ENCODE measurements at places on chromosomes 16 and 17. TPM values are rescaled to one million over a fixed set of nuclear protein-coding genes. Genes with fewer than 3 reads are reported as not detected.

DNA sequence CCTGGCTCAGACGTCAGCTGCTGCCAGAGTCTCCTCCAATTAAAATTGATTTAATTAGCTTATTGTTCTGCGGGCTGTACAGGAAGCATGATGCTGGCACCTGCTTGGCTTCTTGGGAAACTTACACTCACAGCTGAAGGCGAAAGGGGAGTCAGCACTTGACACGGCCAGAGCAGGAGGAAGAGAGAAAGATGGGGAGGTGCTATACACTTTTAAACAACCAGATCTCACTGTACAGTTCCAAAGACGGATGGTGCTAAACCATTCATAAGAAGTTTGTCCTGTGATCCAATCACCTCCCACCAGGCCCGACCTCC lies 1.4 kb upstream of the PRDM7 start:
- H3K4me3 ChIP-seq, result no peak overlapping the region
- no peaks in the 10 kb centered on the region for H3K36me3 ChIP-seq
- peaks cover 21% of the 10 kb centered on the region for H3K4me1 ChIP-seq
- DNase-seq, result no peak
- no peaks in the 10 kb centered on the region for H3K27me3 ChIP-seq

DNA sequence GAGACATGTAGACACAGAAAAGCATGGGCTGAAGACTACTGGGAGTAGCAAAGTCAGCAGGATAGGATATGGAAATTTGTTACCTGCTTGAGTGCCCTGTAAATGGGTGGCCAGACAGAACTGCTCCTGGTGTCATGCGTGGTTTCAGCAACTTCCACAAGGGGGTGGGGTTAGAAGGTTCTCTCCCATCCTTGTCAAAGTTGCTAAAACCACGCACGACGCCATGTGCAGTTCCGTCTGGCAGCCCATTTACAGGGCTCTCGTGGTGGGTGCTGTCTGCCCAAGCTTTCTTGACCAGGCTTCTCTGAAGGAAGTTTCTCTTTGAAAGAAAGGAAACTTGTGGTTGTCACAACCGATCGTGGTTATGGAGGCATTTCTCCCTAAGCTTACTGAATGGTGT lies 6.9 kb upstream of the DBNDD1 start:
- no peaks in the 10 kb centered on the region for H3K27me3 ChIP-seq
- peaks cover 21% of the 10 kb centered on the region for H3K4me1 ChIP-seq
- no peaks in the 10 kb centered on the region for H3K36me3 ChIP-seq

- no peak overlapping the region for H3K27ac ChIP-seq
- H3K27me3 ChIP-seq, result no peaks in the 10 kb centered on the region
- DNase-seq, result peak; percentile 20
- H3K4me3 ChIP-seq, result no peak overlapping the region
- H3K36me3 ChIP-seq, result no peaks in the 10 kb centered on the region
- no peaks in the 10 kb centered on the region for H3K4me1 ChIP-seq
Measured at GRCh38 chr16:63890081-63890480, 1231.8 kb downstream of the CDH11 start.

DNA sequence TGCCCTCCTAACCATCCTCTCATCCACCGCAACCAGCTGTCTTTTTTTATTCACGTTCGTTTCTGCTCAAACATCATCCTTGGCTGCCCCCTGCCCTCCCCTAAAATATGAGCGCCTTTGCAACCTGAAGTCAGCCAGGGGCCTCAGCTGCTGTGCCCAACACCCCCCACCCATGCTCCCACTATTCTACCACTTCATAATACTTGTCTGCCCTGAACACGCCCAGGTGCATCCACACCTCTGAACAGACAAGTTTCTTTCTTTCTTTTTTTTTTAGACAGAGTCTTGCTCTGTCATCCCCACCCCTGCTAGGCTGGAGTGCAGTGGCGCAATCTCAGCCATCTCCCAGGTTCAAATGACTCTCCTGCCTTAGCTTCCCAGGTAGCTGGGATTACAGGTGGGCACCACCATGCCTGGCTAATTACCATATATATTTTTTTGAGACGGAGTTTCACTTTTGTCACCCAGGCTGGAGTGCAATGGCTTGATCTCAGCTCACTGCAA lies 26.9 kb downstream of the CEP295NL start:
- H3K27ac ChIP-seq, result peak overlapping the region; percentile 71
- no peaks in the 10 kb centered on the region for H3K27me3 ChIP-seq
- no peaks in the 10 kb centered on the region for H3K36me3 ChIP-seq
- no peak overlapping the region for H3K4me3 ChIP-seq
- H3K4me1 ChIP-seq, result peaks cover 61% of the 10 kb centered on the region
- DNase-seq, result no peak

DNA sequence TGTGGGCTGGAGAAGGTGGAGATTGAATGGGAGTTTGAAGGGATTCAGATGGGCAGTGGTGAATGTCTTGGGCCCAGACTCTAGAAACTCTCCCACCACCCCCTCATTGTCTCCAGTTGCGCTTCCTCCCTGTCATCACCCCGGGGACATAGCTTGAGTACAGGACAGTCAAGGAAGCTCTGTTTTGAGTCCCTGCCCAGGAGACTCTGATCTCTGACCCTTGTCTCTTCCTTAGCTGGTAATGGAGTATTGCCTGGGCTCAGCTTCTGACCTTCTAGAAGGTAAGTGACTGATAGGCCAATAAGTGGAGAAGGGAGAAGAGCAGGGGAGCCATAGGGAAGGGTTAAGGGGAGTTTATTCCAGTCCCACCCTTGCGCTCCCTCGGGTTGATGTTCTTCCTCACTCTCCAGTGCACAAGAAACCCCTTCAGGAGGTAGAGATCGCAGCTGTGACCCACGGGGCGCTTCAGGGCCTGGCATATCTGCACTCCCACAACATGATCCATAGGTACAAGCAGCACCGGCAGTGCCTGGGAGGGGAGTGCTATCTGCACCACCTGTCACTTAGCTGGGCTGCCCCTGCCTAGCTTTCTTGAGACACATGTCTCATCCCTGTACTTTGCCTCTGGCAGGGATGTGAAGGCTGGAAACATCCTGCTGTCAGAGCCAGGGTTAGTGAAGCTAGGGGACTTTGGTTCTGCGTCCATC lies 5.0 kb downstream of the TAOK2 start:
- no peak for DNase-seq
- H3K27me3 ChIP-seq, result no peaks in the 10 kb centered on the region
- H3K4me1 ChIP-seq, result peaks cover 30% of the 10 kb centered on the region
- peaks cover 47% of the 10 kb centered on the region for H3K36me3 ChIP-seq
- H3K27ac ChIP-seq, result no peak overlapping the region
- no peak overlapping the region for H3K4me3 ChIP-seq

GRCh38 chr17:58377661-58378060 lies 25.7 kb upstream of the SUPT4H1 start:
- peaks cover 48% of the 10 kb centered on the region for H3K4me1 ChIP-seq
- H3K36me3 ChIP-seq, result no peaks in the 10 kb centered on the region
- DNase-seq, result no peak
- H3K4me3 ChIP-seq, result no peak overlapping the region
- peak overlapping the region; percentile 16 for H3K27ac ChIP-seq

GRCh38 chr16:11824362-11824761 lies 27.0 kb downstream of the RSL1D1 start:
- no peak overlapping the region for H3K4me3 ChIP-seq
- H3K27ac ChIP-seq, result peak overlapping the region; percentile 6
- peak; percentile 55 for DNase-seq
- H3K36me3 ChIP-seq, result no peaks in the 10 kb centered on the region
- peaks cover 11% of the 10 kb centered on the region for H3K4me1 ChIP-seq
- no peaks in the 10 kb centered on the region for H3K27me3 ChIP-seq

DNA sequence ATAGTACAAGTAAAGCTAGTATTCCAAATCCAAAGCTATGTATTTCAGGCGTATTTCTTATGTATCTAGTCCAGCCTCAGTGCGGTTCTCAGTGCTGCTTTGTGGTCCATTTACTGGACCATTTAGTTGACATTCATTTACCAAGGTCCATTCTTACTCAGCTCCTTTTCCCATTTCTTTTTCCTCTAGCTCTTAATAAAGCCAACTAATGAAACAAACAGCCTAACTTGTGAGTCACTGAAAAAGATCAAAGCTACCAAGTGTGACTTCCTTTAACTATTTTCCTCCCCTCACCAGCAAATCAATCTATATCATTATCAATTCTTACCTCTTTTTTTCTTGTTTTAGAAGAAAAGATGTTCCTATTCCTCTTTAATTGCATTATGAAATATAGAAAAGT lies 64.0 kb downstream of the CYB561 start:
- no peaks in the 10 kb centered on the region for H3K4me1 ChIP-seq
- no peaks in the 10 kb centered on the region for H3K36me3 ChIP-seq
- no peak overlapping the region for H3K27ac ChIP-seq
- DNase-seq, result no peak
- no peak overlapping the region for H3K4me3 ChIP-seq
- no peaks in the 10 kb centered on the region for H3K27me3 ChIP-seq

DNA sequence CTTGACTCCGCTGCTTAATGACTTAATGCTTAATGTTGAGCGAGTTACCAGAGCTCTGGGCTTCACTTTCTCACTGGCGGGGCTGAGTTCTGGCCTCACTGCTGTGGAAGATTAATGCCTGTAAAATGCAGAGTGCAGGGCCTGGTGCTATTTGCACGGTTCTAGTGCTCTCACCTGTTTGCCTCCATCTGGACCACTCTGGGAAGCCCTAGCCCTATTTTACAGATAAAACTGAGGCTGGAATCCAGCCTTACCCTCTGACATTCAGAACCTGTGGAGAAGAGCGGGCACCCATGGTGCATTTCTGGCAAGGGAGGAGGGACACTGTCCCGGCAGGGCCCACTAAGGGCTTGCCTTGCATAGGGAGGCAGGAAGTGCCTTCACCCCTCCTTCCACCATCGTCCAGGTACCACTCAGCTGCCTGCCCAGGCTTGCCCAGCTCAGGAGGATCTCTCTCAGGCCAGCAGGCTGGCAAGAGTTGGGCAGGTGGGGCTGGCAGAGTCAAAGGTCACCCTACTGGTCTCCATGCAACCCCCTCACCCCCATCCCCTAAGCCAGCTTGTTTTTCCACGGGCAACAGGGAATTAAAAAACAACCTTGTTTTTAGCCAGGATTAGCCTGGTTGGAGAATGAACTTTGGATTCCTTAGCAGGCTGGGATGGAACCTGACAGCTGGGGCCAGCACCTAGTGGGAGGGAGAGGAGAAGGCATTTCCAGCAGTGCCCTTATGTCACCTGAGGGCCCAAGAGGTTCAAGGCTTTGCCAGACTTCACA lies 4.1 kb upstream of the UBALD1 start:
- DNase-seq, result no peak
- no peaks in the 10 kb centered on the region for H3K36me3 ChIP-seq
- H3K27me3 ChIP-seq, result no peaks in the 10 kb centered on the region

DNA sequence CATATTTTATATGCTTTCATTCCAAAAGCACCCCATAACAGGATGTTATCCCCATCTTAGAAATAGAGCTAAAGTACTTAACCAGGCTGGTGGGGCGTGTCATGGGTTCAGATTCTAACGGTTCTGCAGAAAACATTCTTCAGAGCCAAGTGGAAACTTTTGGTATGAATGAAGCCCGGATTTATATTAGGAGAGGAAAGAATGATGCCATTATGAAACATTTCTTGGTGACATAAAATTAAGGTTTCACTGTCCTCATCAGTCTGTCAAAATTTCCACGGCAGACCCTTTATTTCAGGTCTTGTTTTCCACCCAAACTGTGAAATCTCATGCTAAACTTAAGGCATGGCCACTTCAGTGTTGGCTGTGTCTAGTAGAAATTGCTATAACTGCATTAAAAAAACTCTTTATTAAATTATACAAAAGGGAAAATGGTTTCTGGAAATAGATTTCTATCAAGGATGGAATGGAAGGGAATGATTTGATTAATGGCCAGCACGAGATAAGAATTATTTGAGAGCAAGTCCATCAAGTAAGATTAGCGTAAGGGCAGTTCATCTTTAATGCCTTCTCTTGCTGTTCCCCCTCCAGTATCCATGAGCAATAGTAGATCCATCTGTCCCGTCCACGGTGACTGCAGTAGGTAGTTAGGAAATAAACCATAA lies 11.7 kb downstream of the PRKCA start:
- no peaks in the 10 kb centered on the region for H3K4me1 ChIP-seq
- no peak for DNase-seq
- H3K4me3 ChIP-seq, result no peak overlapping the region
- no peaks in the 10 kb centered on the region for H3K36me3 ChIP-seq
- H3K27ac ChIP-seq, result no peak overlapping the region

DNA sequence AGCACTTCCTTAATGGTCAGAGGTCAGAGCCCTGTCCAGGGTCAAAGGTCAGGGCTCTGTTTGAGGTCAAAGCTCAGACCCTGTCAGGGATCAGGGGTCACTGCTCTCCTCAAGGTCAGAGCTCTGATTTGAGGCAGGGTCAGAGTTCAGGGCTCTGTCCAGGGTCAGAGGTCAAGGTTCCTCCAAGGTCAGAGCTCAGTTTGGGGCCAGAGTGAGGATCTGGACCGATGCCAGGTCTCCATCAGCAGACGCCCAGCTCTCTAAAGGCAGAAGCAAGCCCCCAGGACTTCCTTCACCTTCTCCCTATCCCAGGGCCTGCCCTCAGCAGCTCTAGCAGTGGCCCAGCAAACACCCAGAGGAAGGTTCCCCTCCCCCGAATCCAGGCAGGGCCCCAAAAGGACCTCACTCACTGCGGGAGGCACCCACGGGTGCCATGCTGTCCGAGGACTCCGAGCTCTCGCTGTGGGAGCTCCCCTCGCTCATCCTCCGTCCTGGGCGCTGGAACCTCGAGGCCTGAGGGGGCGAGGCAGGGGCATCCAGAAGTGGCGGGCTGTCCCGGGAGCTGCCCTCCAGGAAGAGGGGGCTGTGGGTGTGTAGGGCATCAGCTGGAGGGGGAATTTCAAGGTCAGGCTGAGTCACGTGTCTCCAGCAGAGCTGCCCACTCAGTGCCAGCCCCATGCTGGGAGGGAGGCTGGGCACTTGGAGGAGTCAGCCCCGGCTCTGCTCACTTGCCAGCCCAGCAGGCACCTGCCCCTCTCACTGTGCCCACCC lies 26.7 kb downstream of the PIMREG start:
- no peak for DNase-seq
- H3K4me1 ChIP-seq, result no peaks in the 10 kb centered on the region
- no peaks in the 10 kb centered on the region for H3K36me3 ChIP-seq
- no peak overlapping the region for H3K27ac ChIP-seq
- no peak overlapping the region for H3K4me3 ChIP-seq

GRCh38 chr17:56319531-56319930 lies 166.3 kb downstream of the ANKFN1 start:
- DNase-seq, result no peak
- no peaks in the 10 kb centered on the region for H3K36me3 ChIP-seq
- no peaks in the 10 kb centered on the region for H3K27me3 ChIP-seq
- H3K4me1 ChIP-seq, result no peaks in the 10 kb centered on the region

- peak overlapping the region; percentile 93 for H3K27ac ChIP-seq
- DNase-seq, result peak; percentile 67
- H3K4me3 ChIP-seq, result peak overlapping the region; percentile 50
- peaks cover 53% of the 10 kb centered on the region for H3K4me1 ChIP-seq
- no peaks in the 10 kb centered on the region for H3K36me3 ChIP-seq
- H3K27me3 ChIP-seq, result no peaks in the 10 kb centered on the region
Measured at GRCh38 chr17:81400154-81400977, 5.1 kb downstream of the BAHCC1 start.

Gene MRPS23
- 1.3 TPM for total RNA-seq

Gene ELAC2
- total RNA-seq, result 31.6 TPM

Gene ABAT
- total RNA-seq, result 40.2 TPM

Gene CLDN9
- 4.7 TPM for total RNA-seq

Gene FOXC2
- total RNA-seq, result 0.66 TPM

Gene CBFB
- total RNA-seq, result 41.9 TPM

Gene SULT1A4
- 6.3 TPM for total RNA-seq

Gene TNFSF12
- 48.8 TPM for total RNA-seq
